ENCODE measurements at places on chromosomes 1 and 21.
A peak's percentile ranks its signal among the peaks of the same experiment; 100 is the strongest.

DNA sequence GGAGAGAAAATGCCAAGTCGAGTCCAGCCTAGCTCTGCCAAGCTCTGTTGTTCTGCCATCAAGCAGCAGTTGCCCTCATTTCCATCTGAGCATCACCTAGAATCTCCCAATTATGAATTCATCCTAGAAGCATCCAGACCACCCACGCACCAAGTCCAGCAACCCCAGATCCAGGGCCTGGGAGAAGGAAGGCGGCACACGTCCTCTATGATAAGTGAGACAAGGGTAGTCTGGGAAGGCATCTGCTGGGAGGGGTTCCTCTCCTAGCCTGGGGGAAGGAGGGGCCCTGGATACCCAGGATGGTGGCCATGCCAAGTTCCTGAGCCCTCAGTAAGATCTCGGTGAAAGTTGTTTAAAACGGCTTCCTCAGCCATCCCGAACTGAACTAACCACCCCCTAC lies 70.7 kb downstream of the VWA5B1 start:
- no peak for DNase-seq

- no peak for DNase-seq
Measured at GRCh38 chr1:220498188-220498587, 29.7 kb upstream of the MARK1 start.

GRCh38 chr1:64470665-64471217 lies 812 bp downstream of the CACHD1 start:
- DNase-seq, result peak; percentile 53

GRCh38 chr1:185864331-185864730 lies 130.1 kb downstream of the HMCN1 start:
- DNase-seq, result no peak

DNA sequence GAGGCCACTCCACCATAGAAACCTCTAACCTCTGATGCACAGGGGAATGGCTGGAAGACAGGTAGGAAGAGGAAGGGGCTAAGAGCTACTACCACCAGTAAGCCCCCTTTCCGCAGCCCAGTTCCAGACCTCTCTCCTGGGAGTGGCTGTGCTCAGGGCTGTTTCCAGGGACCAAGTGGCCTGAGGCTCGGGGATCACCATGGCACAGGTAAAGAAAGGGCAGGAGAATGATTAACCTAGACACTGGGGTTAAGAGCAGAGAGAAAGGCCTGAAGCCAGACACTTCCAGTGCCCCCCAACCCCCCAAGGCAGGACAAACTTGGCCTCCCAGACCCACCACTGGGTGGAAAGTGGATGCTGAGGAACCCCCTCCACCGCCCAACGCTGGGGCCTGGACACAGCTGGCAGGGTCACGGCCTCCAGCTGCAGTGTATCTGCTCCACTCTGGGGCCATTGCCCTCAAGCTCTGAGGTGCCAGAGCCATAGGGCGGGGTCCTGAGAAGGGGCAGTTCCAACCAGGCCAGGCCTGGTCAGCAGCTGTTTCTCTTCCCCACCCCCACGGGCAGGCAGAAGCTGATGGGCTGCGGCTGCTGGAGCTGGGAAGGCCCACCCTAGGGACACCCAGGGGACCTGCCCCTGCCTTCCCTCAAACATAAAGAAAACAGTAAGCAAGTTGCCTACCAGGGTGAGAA lies 2.6 kb downstream of the TAGLN2 start:
- peak; percentile 34 for DNase-seq

GRCh38 chr1:29584776-29585175 lies 348.5 kb downstream of the PTPRU start:
- DNase-seq, result no peak

- no peak for DNase-seq
Measured at GRCh38 chr1:46315669-46316403, 12.3 kb downstream of the UQCRH start.

GRCh38 chr1:245578771-245579170 lies 424.0 kb downstream of the KIF26B start:
- no peak for DNase-seq

GRCh38 chr1:228734881-228735801 lies at the start of gene RHOU:
TSS of gene RHOU (plus strand) at chr1:228735479. CDS start at chr1:228735743, 264 bp downstream.
- DNase-seq, result peak; percentile 64

DNA sequence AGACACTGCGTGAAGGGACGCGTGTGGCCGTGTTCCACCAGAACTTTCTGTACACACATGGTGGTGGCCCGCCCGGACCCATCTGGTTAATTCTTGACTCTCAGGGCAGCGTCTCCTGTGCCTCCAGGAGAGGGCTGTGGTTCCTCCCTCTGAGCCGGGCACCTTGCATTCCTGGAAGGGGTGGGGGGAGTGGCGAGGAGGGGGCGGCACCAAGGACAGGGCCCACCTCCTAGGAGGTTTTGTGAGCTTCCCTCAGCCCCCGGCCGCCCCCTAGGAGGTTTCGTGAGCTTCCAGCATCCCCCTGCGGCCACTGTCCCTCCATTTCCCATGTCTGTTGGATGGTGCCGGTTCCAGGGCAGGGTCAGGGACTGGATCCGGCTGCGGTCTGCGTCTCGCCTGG lies 28.9 kb downstream of the FAAP20 start:
- DNase-seq, result no peak

GRCh38 chr1:108897865-108898720 lies 21.3 kb downstream of the GPSM2 start:
- peak; percentile 70 for DNase-seq

DNA sequence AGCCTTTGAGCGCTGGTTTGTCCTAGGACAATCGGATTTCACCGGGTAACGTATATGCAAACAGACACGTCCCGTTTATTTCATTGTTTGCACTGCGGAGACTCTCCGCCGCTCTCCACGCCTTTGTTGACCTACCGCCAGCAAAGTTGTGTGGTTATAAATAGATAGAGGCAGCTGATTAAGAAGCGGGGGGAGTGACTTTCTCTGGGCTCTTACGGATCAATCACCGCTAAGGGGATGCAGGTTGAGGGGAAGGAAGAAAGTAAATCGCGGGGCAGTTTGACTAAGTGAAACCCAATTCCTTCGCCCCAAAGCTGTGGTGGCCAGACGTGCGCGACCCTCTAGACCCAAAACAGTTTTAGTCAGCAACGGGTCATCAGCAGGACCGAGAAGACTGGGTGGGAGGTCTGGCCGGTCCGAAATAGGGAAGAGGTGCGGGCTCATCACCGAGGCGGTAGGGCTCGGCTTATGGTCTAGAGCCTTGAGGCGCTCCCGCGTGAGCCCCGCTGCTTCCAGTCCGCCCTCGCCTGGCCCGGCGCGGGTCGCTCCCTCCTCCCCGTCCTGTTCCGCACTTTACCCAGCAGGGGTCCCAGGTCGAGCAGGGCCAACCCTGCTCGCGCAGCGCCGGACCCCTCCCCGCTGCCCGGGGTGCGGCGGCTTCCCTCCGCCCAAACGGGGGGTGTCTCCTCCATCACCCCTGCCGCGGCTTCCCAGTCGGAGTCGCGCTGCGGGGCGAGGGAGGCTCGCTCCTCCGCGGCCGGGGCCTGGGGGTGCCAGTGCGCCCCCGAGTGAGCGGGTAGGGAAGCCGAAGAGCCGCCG lies 120.8 kb upstream of the RRP15 start:
- DNase-seq, result no peak

- DNase-seq, result no peak
Measured at GRCh38 chr1:162861101-162861500, at the start of gene CCDC190. TSS of gene CCDC190 (minus strand) at chr1:162861175. CDS start at chr1:162859646, 1,529 bp downstream.

DNA sequence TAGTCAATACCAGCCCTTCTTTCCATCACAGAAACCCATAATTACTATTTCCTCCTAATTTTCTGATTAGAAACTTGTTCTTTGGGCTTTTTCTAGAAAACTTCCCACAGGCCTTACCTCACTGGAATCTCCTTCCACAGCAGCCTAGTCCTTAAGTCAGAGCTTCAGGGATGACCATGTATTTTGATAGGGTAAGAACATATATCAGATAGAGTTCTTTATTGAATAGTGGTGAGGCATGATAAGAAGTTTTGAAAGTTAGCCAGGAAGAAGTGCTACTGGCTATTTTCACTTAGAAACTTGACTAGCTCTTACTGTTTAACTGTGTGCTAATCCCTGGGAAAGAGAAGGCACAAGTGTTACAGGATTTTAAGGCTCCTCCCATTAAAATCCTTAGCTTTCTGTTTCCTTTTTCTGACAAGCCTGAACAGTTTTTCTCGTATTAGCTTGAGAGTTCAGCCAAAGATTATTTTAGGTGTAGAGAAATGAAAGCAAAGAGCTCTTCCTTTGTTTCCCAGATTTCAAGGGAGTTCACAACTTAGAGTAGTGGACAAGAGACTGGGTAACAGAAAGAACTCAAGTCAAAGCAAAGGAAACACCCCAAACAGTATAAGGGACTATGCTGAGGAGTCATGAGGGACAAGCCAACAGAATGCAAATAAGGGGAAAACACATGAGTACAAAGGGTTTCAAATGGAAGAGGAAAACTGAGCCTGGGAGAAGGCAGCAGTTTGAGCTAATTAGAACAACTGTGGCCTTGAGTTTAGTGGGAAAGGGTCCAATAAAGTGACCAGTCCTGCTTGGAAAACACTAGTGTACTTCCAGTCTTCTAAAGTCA lies 37.2 kb upstream of the AIM2 start:
- DNase-seq, result no peak

DNA sequence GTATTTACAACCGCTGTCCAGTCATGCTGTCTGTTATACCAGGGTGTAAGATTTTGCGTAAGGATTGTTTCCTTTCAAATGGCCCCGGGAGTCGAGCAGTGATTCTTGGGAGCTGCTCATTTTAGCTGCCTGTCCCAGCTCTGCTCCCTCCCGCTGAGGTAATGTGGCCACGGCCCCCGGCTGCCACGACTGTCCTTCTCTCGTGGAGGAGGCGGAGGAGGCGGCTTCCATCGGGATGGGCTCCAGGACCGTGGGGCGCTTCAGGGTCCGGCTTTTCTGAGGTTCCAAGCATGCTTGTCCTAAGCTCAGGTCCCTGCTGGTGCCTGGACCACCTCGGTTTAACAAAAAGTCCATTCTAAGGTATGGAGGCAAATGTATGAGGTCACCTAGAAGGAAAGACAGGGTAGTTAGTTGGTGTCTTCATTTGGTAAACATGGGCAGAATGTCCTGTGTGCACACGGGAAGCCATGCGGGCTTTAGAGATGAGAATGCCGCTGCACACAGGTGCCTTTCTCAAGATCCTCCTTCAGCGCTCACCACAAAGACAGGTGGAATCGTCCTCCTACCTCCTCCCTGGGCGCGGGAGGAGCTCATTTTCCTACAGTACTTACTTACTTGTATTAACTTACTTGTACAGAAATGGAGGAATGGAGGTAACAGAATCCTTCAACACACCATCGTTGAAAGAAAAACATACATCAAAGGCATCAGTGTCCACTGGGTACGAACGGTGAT lies 145.9 kb downstream of the PCP4 start:
- no peak for DNase-seq

GRCh38 chr1:44721485-44722361 lies 9.2 kb downstream of the RNU5D-1 start:
- DNase-seq, result peak; percentile 38

- no peak for DNase-seq
Measured at GRCh38 chr1:207069061-207069460, 16.0 kb downstream of the PFKFB2 start.

GRCh38 chr1:46344481-46344880 lies 3.9 kb downstream of the NSUN4 start:
- DNase-seq, result no peak

DNA sequence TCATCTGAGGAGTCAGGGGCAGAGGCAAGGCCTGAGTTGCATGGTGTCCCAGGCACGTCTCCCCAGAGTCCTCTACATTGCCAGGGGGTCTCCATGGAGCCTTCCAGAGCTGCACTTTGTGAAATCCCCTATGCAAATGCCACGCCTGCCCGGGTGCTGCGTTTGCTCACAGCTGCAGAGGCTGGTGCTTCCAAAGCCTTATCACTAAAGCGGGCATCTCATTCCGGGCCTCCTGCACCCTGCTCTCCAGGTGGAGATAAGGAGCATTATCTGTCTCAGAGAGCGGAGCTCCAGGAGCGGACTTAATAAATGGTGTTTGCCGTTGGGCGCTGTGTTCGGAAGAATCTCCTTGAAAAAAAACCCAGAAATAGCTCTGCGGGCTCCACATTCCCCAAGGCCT lies 25.9 kb upstream of the ACTL8 start:
- no peak for DNase-seq

GRCh38 chr1:157334041-157334440 lies 195.8 kb upstream of the ETV3 start:
- no peak for DNase-seq

GRCh38 chr1:112718691-112719418 lies 3.7 kb upstream of the PPM1J start:
- no peak for DNase-seq

GRCh38 chr1:94095744-94096469 lies 25.0 kb downstream of the ABCA4 start:
- no peak for DNase-seq

DNA sequence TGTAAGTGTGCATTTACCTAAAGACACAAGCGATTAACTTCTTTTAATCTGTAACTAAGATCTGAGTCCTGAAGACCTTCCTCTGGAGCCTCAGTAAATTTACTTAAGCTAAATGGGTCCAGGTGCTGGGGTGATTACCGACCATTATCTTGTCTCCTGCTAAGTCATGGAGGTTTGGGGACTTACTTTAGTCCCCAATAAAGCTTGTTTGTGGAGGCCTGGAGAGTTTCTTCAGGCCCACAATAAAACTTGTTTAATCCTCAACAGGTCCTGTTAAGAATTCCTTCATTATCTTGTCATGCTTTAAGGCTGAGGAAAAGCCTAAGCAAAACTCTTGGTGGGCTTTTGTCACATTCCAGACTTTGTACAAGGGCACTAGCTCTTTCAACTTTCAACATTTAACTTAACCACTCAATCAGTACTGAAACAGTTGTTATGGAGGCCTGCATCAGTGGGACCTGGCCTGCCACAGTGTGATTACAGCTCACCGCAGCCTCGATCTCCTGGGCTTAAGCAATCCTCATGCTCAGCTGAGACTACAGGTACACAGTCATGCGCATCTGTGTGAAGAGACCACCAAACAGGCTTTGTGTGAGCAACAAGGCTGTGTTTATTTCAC lies 84.0 kb downstream of the FMO4 start:
- no peak for DNase-seq

GRCh38 chr1:70767377-70767776 lies 280.2 kb downstream of the PTGER3 start:
- no peak for DNase-seq

DNA sequence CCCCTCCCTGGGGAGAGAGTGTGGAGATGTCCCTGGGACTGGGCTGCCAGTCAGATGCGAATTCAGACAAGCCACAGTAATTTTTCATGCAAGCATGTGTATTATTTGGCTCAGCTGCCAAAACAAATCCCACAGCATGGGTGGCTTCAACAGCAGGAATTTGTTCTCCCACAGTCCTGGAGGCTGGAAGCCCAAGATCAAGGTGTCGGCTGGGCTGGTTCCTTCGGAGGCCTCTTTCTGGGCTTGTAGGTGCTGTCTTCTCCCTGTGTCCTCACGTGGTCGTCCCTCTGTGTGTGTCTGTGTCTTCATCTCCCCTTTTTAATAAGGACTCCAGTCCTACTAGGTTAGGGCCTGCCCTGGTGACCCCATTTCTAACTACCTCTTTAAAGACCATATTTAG lies 91.9 kb upstream of the ACTRT2 start:
- no peak for DNase-seq

GRCh38 chr1:151811181-151811580 lies 6.0 kb upstream of the LINGO4 start:
- no peak for DNase-seq

- no peak for DNase-seq
Measured at GRCh38 chr1:155962599-155963211, 15.6 kb downstream of the ARHGEF2 start.

- DNase-seq, result no peak
Measured at GRCh38 chr1:160628799-160629263, 18.0 kb downstream of the SLAMF1 start.

- no peak for DNase-seq
Measured at GRCh38 chr1:190476806-190477205, 858 bp downstream of the BRINP3 start.
